ENCODE measurements at places on chromosomes 3 and 15.

DNA sequence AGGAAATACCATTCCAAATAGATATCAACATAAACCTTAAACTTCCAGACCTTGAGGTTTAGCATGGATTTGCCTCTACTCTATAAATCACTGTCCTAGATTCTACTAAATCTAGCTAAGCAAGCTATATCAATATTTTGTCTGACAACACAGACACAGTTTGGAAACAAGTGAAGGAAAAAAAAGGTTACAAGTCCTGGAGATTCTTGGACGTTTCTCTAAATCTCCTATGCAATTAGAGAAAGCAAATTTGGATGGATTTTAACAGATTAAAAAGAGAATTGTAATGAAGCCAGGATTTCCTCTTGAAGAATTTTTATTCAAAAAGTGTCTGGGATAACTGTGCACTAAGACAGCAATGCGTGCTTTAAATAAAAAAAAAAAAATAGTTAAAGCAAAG, 441.1 kb upstream of the DPH6 start:
- DNase-seq, result no peak

DNA sequence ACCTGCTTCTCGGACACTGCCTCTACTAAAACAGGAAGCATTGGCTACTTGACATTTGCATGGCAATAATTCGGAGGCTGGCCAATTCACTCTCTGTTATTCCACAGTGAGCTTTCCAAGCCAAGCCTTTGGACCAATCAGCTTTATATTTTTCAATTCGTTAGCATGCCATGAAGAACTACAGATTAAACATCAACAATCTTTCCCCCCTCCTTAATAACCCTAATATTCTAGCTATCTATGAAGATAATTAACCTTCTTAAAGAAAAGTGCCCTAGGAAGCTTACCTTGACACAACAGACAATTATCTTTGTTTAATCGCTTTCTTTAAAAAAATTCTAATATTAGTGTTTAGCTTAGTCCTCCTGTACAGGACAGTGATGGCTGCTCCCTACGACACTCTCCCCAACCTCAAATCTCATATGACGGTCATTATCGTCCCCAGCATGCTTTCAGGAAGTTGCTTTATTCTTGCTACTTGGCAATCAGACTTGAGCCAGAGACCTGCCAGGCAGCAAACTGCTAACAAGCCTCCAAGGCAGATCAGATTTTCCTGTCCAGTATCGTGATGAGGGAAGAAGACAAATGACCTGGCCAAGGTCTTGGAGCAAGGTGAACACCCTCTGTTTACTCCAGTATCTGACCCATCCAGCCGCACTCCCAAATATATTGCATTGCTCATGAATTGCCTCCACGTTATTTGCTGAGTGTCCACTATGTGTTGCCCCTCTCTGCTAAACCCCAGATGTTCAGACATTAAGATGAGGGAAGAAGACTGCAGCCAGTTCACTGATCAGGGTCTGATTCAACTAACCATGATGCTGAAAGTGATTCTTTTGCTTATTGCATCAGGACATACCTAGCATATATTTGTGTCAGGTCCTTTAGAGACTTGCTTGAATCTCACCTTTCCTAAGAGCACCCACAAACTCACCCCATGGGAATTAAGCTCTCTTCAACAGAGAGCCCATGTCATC, 68.1 kb upstream of the LPP start:
- DNase-seq, result no peak

GRCh38 chr15:25670025-25670554, 193.0 kb downstream of the ATP10A start:
- DNase-seq, result no peak

DNA sequence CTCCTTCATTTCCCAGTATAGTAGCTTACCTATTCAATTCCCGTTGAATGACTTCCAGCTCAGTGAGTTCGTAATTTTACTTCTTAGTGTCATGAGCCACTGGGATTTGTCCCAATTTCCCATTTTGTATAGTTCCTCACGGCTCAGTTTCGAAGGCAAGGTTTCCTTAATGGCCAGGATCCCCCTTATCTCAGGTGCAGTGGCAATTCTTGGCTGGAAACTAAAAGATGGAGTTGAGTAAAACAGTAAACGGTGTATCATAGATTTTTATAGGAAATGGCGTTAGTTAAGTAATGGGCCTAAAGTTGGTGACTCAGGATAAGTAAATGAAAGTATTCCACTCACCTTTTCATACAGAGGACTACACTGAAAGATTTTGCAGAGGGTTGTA, 522 bp upstream of the LMLN start:
- no peak for DNase-seq

DNA sequence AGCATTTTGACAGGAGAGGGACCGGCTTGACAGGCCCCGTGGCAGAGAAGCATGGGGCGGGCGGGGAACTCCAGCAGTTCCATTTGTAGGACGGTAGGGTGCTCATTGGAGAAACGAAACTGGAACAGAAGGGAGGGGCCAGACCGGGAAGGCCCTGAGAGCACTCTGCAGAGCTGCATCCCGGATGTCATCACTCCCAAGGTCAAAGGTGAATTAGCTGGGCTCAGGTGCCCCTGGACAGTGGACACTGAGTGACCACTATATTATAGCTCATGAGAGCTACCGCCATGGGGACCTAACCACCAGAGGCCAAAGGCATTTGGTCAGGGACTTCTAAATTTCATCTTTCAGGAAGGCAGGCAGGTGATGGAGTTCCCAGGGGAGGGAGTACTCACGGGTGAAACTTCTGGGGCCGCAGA, 7.3 kb downstream of the CSRNP1 start:
- DNase-seq, result no peak

GRCh38 chr3:52277972-52278509, 408 bp downstream of the WDR82 start:
- no peak for DNase-seq

DNA sequence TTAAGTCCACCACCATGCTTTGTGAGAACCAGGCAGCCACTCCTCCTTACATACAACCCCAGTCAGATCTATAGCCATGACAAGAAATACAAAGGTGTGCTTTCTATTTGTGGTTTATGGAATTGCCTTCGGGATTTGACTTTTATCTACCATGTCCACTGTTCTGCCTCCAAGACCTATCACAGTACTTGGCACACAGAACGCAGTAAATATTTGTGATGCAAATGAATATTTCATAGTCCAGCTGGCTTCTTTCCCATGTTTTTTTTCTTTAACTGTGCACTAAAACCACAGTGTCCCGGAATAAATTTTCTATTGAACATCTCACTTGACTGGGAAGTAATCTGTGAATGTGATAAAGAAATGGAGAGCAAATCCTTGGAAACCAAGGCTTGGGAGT, 314.7 kb downstream of the RORA start:
- DNase-seq, result no peak

DNA sequence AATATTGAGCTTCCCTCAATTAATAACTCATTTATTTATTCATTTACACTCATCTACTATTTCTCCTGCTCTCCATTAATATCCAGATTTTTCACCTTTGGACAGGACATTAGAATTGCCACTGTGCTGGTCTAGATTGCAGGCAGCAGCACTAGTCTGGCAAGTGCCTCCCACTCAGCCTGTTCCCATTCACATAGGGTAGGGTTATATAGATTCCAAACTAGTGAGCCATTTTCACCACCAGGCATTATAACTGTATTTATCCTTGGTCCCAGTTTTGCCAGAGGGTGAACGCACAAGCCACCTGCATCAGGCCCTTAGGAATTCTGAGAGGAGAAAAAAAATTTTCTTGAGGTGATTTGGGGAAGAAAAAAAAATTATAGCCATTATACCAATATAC, 44.5 kb downstream of the ANAPC13 start:
- no peak for DNase-seq

- no peak for DNase-seq
These were observed 25.3 kb downstream of the FOXL2 start for GRCh38 chr3:138921316-138922292.

- DNase-seq, result no peak
These were observed 227.2 kb downstream of the ADAMTS17 start for GRCh38 chr15:100114571-100114970.

GRCh38 chr15:43499635-43500034, 6.7 kb upstream of the TP53BP1 start:
- no peak for DNase-seq

DNA sequence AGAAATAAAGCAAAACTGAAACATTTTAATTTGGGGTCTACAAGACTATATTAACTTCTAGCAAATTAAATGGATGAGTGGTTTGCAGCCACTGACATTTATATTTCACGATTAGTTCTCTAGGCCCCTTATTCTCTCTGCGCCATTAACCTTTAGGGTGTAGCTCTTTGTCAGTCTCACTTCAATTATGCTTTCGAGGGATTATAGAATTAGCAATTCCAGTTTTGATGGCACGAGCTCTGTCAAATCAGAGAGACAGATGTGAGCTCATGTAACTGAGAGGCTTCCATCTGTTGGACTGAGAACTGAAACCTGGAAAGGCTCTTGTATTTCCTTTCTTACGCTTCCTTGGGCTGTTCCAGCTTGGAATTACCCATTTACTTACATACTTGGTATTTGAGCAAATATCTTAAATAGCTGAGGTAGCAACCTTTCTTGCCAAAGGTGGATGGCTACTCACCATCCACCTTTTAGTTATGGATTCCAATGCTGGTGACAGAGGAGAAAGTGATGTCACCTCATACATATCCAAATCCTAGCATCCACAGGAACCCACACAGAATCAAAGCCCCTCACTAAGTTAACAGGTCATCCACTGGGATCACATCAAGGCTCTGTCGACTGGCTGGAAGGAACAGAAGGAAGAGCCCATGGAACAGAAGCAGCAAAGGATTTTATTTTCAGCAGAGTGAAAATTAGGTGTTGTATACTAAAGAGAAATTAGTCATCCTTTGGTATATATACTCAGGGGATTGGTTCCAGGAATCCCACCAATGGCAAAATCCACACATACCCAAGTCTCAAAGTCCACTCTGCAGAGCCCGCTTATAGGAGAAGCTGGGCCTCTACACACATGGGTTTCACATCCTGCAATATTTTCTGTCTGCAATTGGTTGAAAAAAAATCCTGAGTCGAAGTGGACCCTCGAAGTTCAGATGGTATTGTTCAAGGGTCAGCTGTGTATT, 20.8 kb downstream of the VGLL4 start:
- no peak for DNase-seq

- no peak for DNase-seq
These were observed 406.9 kb upstream of the ADAMTS9 start for GRCh38 chr3:65094723-65095122.

DNA sequence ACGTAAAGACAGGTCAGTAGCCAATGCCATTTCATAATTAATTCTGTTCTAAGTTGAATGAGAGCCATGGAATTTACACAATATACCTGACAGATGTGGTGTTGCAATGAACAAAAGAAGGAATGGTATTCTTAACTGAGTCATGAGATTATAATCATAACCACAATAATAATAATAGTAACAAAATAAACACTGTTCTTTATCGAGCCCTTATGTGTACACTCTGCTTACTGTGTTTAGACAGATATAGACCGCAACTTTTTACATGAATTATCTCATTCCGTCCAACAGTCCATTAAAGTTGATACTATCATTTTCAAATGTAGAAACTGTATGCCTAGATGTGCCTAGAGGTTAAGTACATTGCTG, 28.2 kb upstream of the SCAANT1 start:
- DNase-seq, result no peak

GRCh38 chr3:184040010-184040409, 8.5 kb downstream of the HTR3D start:
- DNase-seq, result no peak

GRCh38 chr3:40731445-40731844, 206.7 kb downstream of the ZNF621 start:
- DNase-seq, result no peak
